Activated T-cell treated with anti-CD3 and anti-CD28 coated beads for 4 hours (primary cell): ENCODE measurements at places on chromosomes 4 and X.

- DNase-seq = no peak
Observed at GRCh38 chr4:89528526-89529133, 221.0 kb upstream of the GPRIN3 start.

DNA sequence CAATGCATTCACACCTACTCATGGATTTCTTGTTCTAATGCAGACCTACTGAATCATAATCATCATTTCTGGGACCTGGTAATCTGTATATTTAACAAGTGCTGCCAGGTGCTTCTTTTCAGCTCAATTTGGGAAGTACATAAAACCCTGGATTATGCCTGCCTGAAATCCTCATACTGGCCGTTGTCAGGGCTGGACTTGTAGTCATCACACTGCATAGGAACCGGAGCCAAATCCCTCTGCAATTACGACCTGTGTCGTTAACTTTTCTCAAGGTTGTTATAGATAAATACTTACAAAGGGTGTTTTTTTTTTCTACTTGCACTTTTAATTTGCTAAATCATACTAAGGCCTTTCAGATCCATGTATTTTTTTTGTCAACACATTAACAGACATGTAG, 294.9 kb upstream of the PRPS2 start:
- DNase-seq = no peak

- no peak for DNase-seq
Observed at GRCh38 chrX:73851014-73852009, 288.3 kb downstream of the CHIC1 start.

DNA sequence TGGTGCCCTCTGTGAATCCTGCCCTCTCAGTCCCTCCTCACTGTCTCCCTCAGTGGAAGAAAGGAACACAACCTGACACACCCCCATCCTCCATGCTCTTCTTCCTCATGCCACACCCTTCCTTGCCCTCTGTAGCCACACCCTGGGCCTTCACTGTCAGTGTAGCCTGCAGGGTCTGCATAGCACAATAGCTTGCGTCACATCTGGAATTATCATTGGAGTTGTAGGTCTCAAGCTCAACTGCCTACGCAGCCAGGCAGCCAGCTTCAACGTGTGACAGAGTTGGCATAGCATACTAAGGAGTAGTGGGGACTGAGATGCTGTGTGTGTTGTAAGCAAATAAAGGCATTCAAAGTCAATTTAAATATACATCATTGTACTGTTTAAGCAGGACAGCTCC, 113.5 kb upstream of the SCML1 start:
- no peak for DNase-seq

- DNase-seq = no peak
Observed at GRCh38 chrX:149458586-149458985, 46.5 kb downstream of the IDS start.
